Stimulated activated CD4-positive, alpha-beta T cell treated with anti-CD3 and anti-CD28 coated beads, Interleukin-4, amount 100 ng/mL, for 1 hour (primary cell): ENCODE measurements at places on chromosomes 3 and 15.
A peak's percentile ranks its signal among the peaks of the same experiment; 100 is the strongest.

- no peak for DNase-seq
These were observed 11.8 kb upstream of the CYFIP1 start for GRCh38 chr15:22992024-22992326.

- DNase-seq = no peak
These were observed 26.9 kb downstream of the GASK1A start for GRCh38 chr3:43005981-43006380.

DNA sequence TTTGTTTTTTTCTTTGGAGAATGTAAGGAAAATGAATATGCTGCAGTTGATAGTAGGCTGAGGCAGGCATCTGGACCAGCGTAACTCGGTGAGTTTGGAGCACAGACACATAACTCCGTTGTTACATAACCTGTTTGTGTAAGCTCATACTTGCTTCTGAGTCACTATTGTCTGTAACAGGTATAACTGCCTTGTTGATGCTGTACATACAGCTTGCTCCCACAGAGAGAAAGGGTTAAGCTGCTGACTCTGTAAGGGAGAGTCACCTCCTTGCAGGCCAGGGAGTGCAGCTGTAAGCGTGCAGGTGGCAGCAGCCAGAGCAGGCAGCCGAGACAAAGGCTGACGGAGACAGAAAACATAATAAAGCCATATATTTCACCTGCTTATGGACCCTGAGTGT is 20.4 kb downstream of the RETNLB start:
- no peak for DNase-seq

DNA sequence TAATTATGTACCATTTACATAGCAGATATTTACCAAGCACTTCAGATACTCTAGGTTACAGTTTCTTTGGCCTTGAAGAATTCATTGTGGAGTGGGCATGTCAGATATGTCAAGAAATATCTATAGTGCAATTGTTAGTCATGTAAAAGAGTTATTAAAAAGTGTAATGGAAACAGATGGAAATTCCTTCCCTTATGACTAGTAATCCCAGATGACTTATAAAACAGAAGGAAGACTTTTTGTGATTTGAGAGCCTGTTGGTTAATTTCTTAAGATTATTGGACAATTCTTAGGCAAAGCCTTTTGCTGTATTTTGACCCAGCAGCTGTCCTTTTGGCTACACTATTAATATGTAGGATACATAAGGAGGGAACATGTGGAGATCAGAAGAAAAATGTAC is 708.9 kb upstream of the NECTIN3 start:
- no peak for DNase-seq

DNA sequence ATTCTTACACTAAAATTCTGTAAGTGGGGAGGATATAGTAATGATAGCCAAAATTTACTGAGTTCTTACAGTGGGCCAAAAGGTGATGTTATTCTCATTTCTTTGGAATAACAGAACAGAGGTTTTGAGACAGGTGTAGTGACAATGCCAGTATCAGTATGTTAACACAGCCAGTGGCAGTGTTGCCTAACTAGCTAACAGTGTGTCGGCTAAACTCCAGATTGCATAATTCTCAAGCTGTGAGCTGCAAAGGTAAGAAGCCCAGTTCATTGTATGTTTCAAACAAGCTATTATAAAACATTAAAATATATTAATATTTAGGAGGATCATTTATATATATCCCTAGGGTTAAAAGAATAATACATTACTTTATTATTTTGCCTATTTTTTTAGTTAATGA is 920 bp downstream of the SLC15A2 start:
- no peak for DNase-seq

DNA sequence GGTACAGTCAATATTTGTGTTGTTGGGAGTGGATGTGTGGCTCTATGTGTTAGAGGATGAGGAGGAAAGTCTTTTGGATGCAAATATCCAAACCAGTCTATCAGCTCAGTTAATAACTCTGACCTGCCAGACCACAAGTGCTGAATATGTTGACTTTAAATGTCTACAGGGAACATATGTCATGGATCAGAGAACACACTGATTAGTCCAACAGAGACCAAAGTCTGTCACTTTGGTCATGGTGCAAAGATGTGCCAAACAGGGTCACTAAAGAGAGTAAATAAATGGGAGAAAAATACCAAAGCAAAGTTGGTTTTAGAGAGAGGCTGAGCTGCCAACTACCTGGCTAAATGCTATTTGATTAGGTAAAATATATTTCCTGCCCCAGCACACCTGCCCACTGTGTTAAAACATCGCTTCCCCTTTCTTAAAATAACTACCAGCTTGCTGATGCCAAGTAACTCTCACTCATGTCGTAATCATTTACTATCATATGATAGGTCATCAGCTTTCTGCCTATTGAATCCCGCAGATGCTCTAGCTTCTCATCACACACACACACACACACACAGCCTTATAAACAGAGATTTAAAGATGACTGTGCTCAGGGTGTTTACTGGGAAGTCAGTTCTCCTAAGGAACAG is 173.3 kb downstream of the PDZRN3 start:
- no peak for DNase-seq

- DNase-seq = no peak
These were observed 72.1 kb upstream of the FNDC3B start for GRCh38 chr3:171967137-171967783.

GRCh38 chr15:67085237-67085817 is 19.9 kb downstream of the SMAD3 start:
- DNase-seq = peak; percentile 51

- no peak for DNase-seq
These were observed 227.2 kb downstream of the RSRC1 start for GRCh38 chr3:158337110-158337509.

GRCh38 chr3:69231929-69232440 is 109.6 kb upstream of the LMOD3 start:
- no peak for DNase-seq

GRCh38 chr3:72724070-72724469 is 124.2 kb downstream of the SHQ1 start:
- no peak for DNase-seq

DNA sequence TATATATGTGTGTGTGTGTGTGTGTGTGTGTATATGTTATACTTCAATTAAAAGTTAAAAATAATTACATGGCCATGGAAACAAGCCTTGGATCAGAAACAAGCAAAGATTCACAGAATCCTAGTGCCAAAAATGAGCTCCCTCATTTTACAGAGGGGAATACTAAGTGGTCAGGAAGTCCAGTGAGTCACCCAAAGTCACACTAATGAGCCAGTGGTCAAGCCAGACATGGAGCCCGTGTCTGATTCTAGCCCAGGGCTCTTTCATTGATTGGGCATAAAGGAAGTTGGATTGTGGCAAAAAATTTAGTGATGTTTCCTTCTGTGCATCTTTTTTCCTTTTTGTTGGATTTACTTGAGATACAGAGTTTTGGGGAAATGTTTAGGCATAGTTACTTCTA is 152.5 kb upstream of the NPHP3 start:
- DNase-seq = no peak

DNA sequence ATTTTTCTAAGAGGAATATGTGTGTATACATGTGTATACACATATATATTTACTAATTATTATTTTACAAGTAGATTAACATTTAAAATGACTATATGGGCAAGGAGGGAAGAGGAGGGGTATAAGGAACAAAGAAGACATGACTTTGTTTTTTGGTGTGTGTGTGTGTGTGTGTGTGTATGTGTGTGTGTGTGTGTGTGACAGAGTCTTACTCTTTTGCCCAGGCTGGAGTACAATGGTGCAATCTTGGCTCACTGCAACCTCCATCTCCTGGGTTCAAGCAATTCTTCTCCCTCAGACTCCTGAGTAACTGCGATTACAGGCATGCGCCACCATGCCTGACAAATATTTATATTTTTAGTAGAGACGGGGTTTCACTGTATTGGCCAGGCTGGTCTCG is 2.6 kb upstream of the EOGT start:
- no peak for DNase-seq

DNA sequence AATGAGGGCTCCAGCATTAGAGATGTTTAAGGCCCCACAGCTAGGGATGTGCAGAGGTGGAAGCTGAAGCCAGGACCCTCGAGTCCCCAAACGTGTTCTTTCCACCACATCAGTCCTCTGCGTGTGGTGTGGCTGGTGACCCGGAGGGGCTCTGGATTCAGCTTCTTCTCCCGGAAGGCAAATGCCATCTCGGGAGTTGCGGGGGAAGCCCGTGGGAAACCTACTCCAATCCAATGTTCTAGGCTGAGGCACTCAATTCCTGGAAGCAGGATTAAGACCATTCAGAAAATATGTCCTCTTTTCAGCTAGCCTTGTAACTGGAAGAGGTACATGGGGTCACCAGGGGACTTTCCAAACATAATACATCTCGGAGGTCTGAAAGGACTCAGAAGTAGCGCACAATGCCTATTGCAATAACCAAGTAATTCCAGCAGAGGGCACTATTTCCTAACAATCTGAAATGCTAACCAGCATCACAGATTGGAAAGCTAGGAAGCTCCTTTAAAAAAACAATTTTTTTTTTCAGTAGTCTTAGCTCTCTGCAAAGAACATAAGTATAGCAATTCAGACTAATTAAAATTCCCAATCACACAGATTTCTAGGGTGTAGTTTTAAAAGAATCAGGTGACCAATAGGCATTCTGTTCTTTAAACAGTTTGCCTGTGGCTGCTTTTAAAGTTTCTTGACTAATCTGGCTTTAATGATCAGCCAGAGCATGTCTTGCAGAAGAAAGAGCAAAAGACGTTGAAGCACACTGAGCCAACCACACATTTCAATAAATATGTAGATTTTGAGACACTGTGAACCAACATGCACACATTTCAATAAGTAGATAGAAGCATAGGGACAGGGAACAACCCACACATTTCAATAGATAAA is 36.1 kb downstream of the BNC1 start:
- DNase-seq = no peak

- DNase-seq = no peak
These were observed 168.2 kb downstream of the KLF13 start for GRCh38 chr15:31494786-31495185.

GRCh38 chr3:155553780-155554179 is 191.1 kb downstream of the PLCH1 start:
- no peak for DNase-seq

DNA sequence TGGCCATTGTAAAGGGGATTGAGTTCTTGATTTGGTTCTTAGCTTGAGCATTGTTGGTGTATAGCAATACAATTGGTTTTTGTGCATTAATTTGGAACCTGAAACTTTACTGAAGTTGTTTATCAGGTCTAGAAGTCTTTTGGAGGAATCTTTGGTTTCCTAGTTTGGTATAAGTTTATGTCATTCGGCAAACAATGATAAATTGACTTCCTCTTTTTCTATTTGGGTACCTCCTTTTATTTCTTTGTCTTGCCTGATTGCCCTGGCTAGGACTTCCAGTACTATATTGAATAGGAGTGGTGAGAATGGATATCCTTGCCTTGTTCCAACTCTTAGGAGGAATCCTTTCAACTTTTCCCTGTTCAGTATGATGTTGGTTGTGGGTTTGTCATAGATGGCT is 32.1 kb downstream of the SPESP1 start:
- no peak for DNase-seq

DNA sequence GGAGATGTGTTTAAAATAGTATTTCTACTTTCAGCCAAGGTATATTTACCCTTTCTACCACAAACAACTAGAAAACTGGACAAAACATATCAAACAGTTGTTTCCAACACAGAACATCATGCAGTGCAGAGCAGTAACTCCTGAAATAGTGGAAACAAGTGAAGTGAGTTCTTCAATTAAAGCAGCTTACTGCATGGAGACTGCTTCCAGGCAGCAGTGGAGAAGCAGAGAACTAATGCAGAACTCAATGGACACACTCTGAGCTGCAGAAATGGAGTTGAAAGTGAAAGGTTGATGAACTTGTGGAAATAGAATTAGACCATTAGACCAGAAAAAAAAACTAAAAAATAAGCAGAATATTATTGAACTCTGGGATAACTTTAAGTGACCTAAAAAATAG is 478.9 kb downstream of the CNTN6 start:
- no peak for DNase-seq

- DNase-seq = no peak
These were observed 252.7 kb upstream of the ZPLD1 start for GRCh38 chr3:102182162-102182561.

DNA sequence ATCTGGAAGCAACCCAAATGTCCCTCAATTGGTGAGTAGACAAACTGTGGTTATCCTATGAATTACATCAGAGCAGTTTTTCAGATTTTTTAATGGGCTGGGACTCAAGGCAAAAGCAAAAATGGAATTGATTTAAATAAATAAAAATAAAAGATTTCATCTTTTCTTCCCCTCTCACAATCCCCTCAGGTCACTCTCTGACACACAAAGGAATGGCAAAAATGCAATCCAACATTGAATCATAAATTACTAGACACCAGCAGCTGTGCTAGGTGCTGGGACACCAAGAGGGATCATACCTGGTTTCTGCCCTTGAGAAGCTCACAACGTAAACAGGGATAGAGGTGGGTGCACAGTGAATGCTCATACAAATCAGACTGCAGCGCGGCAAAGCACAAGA is 58.8 kb downstream of the CPN2 start:
- DNase-seq = no peak

- DNase-seq = no peak
These were observed 85.9 kb upstream of the ZPLD1 start for GRCh38 chr3:102348904-102349303.
